ENCODE measurements at places on chromosomes 1 and 21. TPM values are rescaled to one million over a fixed set of nuclear protein-coding genes. Genes with fewer than 3 reads are reported as not detected.

IGSF3 gene
- total RNA-seq: 54.3 TPM

CD1E gene
- total RNA-seq: 3.8 TPM

DPYD gene
- 34.3 TPM for total RNA-seq

GNAI3 gene
- 15.1 TPM for total RNA-seq

ANKRD34A gene
- 0.42 TPM for total RNA-seq

KCNE1 gene
- not detected for total RNA-seq

OR2T29 gene
- total RNA-seq: not detected

FAM151A gene
- total RNA-seq: 0.35 TPM

RNU1-2 gene
- total RNA-seq: under 0.01 TPM

PDZK1IP1 gene
- 334 TPM for total RNA-seq

NR0B2 gene
- not detected for total RNA-seq

ZBED6 gene
- total RNA-seq: 7.2 TPM

SPRR2F gene
- 1,391 TPM for total RNA-seq

GJB3 gene
- total RNA-seq: 104 TPM

CLDN8 gene
- total RNA-seq: 3.9 TPM

GBP1 gene
- total RNA-seq: 14.7 TPM

CTH gene
- 3.2 TPM for total RNA-seq

OR2T2 gene
- not detected for total RNA-seq

NBPF4 gene
- not detected for total RNA-seq

SYCP1 gene
- total RNA-seq: not detected

GOLT1A gene
- total RNA-seq: not detected

MROH7 gene
- total RNA-seq: 4.4 TPM

PALMD gene
- 27.1 TPM for total RNA-seq

FALEC gene
- not detected for total RNA-seq

PADI2 gene
- total RNA-seq: 2.1 TPM

Data from esophagus squamous epithelium (tissue), 5 donors.